ENCODE measurements at places on chromosomes 5 and 9. TPM values are rescaled to one million over a fixed set of nuclear protein-coding genes. Genes with fewer than 3 reads are reported as not detected.

DNA sequence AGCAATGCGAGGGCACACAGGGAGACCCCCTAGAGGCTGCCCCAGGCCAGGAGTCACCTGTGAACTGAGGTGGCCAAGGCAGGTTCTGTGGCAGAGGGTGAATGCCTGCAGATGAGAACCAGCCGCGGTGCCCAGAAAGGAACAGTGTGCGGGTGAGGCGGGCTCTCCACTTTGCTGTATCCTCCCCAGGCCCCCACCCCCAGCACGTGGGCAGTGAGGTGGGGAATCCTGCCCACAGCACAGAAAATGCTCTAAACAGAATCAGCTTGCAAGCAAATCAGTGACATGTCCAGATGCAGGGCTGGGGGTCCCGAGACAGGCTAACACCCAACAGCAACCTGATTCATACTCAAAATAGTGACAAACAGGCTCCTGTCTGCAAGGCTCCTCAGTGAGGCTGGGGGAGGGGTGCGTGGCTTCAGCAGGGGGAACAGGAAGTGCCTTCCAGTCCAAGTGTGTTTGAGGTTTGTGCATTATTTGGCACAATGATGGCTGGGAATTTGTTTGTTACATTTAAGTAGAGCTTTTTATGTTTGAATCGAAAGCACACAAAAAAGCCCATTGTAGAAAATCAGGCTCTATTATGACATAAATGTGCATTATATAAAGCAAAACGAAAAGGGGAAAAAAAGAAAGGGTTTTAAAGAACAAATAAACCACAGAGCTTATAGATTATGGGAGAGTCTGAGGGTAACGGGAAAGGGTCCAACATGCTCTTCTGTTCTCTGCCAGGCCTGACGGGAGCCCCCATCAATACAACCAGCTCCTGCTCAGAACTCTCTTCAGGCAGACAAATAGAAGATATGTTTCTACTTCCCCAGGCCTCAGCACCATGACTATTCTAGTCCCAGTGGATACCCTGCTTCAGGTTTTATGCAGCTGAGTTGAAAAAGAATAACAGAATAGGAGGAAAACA lies 201.3 kb downstream of the HSD17B3 start:
- DNase-seq = no peak

- DNase-seq = no peak
Measured at GRCh38 chr9:108551030-108551841, 304.6 kb downstream of the ACTL7B start.

DNA sequence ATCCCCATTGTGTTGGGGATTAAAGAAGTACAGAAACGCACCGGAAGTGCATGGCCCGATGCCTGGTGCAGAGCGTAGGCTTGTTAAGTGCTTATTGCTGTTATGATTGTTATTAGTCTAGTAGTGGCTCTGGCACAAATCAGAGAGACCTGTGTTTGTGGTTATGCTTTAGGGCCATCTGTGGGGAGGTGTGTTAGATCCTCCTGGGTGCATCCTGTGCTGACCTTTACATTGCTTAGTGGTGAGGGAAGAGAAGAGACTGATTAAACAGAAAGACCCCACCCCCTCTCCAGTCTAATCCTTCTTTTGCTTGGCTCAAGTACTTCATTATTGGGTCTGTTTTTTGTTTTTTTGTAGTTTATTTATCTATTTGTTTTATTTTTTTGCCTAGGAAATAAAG lies 112.7 kb upstream of the SPRY4 start:
- no peak for DNase-seq

- DNase-seq = no peak
Measured at GRCh38 chr9:748861-749497, 92.5 kb upstream of the DMRT1 start.

GRCh38 chr9:115369322-115369957 lies 251.5 kb upstream of the TNC start:
- DNase-seq = no peak

IL17B gene
- total RNA-seq = not detected

SPINK4 gene
- total RNA-seq = not detected

C9orf153 gene
- total RNA-seq = not detected
